Thoracic aorta (tissue), 2 donors: ENCODE measurements at places on chromosomes 2 and 18. TPM values are rescaled to one million over a fixed set of nuclear protein-coding genes. Genes with fewer than 3 reads are reported as not detected.

The CHAC2 gene
- total RNA-seq = 1.5 TPM

The HES6 gene
- total RNA-seq = 12.3 TPM

The ALPG gene
- total RNA-seq = not detected

The PREPL gene
- total RNA-seq = 65.2 TPM

- peaks cover 27% of the 10 kb centered on the region for H3K4me1 ChIP-seq
- no peak for DNase-seq
- no peaks in the 10 kb centered on the region for H3K36me3 ChIP-seq
- H3K4me3 ChIP-seq = no peak overlapping the region
- no peaks in the 10 kb centered on the region for H3K27me3 ChIP-seq
Measured at GRCh38 chr18:61992923-61993322, 100.1 kb upstream of the RNF152 start.

DNA sequence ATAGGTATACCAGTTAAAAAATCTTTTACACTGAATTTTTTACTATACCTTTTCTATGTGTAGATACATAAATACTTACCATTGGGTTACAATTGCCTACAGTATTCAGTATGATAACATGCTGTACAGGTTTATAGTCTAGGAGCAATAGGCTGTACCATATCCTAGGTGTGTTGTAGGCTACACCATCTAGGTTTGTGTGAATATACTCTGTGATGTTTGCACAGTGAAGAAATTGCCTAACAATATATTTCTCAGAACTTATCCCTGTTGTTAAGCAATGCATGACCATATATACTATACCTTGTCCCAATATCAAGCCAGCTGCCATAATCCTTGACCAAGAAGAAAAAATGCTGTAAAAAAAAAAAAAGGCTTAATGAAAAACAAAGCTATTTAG, 114.5 kb downstream of the PIGN start:
- no peak overlapping the region for H3K4me3 ChIP-seq
- no peak overlapping the region for H3K27ac ChIP-seq
- no peaks in the 10 kb centered on the region for H3K27me3 ChIP-seq
- DNase-seq = no peak

DNA sequence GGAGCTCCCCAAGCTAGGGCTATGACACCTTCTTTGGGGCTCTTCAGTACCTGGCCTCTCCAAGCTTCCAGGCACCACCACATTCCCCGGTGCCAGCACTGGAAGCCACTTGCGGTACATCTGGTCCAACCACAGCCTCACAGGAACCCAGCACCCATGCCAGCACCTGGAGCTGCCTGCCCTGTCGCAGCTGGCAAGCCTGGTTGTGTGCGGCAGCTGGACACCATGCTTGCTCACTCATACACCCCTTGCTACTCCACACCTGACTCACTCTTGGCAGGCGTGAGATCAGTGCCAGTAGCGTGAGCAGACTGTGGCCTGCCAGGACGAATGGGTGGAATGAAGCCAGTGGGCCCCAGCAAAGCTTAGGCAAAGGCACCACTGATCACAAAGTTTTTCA, 34.0 kb downstream of the LRRTM4 start:
- no peaks in the 10 kb centered on the region for H3K36me3 ChIP-seq
- H3K4me1 ChIP-seq = no peaks in the 10 kb centered on the region
- H3K27ac ChIP-seq = no peak overlapping the region
- no peak overlapping the region for H3K4me3 ChIP-seq

DNA sequence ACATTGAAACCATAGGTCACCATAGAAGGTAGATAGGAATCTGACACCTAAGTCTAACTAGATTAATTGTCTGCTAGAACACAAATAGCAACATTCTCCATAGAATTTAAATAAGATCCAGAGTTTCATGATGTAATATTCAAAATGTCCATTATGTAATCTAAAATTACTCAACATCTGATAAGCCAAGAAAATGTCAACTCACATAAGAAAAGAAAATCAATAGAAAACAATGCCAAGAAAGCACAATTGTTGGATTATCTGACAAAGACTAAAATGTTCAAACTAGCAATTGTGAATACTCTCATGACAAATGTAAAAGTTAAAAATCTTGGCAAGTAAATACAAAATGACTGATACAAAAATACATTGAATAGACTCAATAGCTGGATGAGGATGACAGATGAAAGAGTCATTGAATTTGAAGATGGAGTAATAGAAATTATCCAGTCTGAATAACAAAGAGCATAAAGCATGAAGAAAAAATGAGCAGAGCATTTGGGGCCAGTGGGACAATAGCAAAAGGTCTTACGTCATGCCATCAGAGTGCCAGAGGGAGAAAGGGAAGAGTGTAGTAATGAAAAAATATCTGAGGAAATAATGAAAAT, 358.6 kb downstream of the METTL4 start:
- H3K4me1 ChIP-seq = no peaks in the 10 kb centered on the region
- DNase-seq = no peak
- H3K27ac ChIP-seq = no peak overlapping the region
- H3K36me3 ChIP-seq = no peaks in the 10 kb centered on the region

GRCh38 chr2:66772618-66773017, 337.7 kb downstream of the MEIS1 start:
- H3K4me1 ChIP-seq = no peaks in the 10 kb centered on the region
- no peaks in the 10 kb centered on the region for H3K36me3 ChIP-seq
- no peaks in the 10 kb centered on the region for H3K27me3 ChIP-seq
- no peak overlapping the region for H3K4me3 ChIP-seq
- no peak for DNase-seq

DNA sequence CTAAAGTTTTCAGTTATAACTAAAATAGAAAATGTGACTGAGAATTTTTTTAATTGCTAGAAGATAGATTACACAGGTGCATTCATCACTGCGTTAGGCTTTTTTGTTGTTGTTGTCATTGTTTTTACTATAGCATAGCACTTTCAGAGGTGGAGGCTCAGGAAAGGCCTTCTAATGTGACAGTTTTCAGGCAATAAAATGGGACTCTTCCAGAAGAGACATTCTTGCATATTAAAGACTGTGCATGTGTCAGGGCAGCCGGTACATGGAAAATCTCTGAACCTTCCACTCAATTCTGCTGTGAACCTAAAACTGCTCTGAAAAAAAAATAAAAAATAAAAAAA, 175.2 kb downstream of the METTL4 start:
- no peaks in the 10 kb centered on the region for H3K27me3 ChIP-seq
- DNase-seq = no peak
- no peaks in the 10 kb centered on the region for H3K36me3 ChIP-seq
- no peak overlapping the region for H3K4me3 ChIP-seq

GRCh38 chr2:188364033-188364630, 72.5 kb downstream of the GULP1 start:
- H3K4me1 ChIP-seq = no peaks in the 10 kb centered on the region
- DNase-seq = no peak
- H3K4me3 ChIP-seq = no peak overlapping the region

DNA sequence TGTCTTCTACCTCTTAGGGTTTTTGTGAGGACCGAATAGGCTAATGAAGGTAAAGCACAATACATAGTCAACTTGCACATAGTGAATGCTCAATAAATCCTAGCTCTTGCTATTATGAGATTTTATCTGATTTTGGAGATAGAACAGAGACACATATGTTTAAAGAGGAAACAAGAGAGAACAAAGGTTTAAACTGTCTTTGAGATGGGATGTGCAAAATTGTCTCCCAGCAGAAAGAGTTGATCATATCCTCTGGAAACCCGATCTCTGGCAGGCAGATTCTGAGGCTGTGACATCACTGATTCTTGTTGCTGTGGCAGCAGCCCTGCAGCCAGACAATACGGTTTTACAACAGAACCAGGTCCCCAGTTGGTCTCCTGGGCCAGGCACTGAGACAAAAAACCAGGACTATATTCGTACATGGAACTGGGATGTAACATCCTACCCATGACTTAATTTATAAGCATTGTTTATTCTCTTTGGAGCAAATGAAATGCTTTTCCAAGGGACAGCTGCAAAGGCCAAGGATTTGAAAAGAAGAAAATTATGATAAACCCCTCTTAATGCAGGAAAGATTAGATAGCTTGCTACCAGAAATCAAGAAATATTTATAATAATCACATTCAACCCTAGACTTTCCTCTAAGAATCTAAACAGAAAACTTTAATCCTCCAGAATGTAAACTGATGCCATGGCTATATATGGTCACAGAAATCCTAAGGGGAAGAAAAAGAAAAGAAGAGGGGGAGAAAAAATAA, 80.2 kb downstream of the SLC8A1 start:
- H3K4me1 ChIP-seq = peaks cover 29% of the 10 kb centered on the region
- H3K27me3 ChIP-seq = no peaks in the 10 kb centered on the region
- H3K27ac ChIP-seq = peak overlapping the region; percentile 3
- no peaks in the 10 kb centered on the region for H3K36me3 ChIP-seq
- DNase-seq = peak; percentile 8

- H3K4me1 ChIP-seq = peaks cover 38% of the 10 kb centered on the region
- H3K27me3 ChIP-seq = no peaks in the 10 kb centered on the region
- no peak for DNase-seq
- H3K36me3 ChIP-seq = no peaks in the 10 kb centered on the region
Measured at GRCh38 chr2:101302016-101302415, 6.5 kb downstream of the RNF149 start.

DNA sequence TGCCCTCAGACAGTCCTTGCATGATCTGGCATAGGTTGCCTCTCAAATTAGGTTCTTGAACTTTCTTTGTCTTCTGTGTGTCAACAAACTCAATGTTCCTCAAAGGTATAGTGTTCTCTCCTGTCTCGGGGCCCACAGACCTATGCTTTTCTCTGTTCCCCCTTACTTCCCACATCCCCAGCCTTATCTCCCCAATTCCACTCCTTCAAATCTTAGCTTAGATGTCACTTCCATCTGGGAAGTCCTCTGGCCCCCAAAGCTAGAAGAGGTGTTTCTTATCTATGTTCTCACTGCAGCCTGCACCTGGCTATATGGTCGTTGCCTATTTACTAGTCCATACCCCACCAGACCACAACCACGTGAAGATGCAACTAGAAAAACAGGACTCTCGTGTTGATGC, 134.6 kb upstream of the MYCN start:
- no peaks in the 10 kb centered on the region for H3K27me3 ChIP-seq
- no peaks in the 10 kb centered on the region for H3K4me1 ChIP-seq
- DNase-seq = no peak

- no peak overlapping the region for H3K27ac ChIP-seq
- H3K36me3 ChIP-seq = no peaks in the 10 kb centered on the region
- DNase-seq = no peak
- H3K4me1 ChIP-seq = peaks cover 45% of the 10 kb centered on the region
- H3K4me3 ChIP-seq = peak overlapping the region; percentile 22
Measured at GRCh38 chr18:44744161-44745121, 63.8 kb downstream of the SETBP1 start.

DNA sequence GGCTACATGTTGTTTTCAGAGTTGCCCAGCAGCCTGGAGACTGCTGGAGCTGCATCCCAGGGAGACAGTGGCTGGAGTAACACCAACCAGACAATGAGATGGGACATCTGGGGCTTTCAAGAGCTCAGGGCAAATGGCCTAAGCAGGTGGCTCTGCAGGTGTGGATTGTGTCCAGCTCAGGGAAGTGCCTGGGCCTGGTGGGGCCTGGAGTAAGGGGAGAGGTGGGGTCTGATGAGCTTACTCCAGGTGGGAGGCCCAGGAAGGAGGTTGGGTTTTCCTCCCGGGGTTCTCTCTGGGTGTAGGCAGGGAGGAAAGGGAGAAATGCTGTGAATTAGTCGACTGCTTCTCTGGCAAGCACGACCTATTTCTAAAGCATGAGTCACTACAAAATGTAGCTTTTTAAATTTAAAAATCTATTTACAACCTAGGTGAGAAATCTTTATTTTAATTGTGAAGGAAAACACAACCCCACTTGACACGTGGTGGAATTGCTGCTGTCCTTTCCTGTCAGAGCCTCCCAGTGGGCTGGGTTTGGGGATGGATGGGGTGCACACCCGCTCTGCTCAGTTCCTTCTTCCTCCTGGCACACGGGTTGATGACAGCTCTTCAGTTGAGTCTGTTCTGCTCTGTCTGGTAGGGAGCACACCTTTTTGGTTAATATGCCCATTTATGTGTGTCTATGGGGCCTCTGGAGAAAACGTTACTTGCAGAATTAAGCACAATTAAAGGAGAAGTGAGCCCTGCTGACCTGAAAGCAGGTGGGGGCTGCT, 81.6 kb downstream of the SH3RF3 start:
- H3K4me1 ChIP-seq = peaks cover 68% of the 10 kb centered on the region
- no peak for DNase-seq
- H3K4me3 ChIP-seq = no peak overlapping the region
- H3K27ac ChIP-seq = peak overlapping the region; percentile 50

GRCh38 chr2:207162316-207162715, 3.4 kb downstream of the KLF7 start:
- peaks cover 34% of the 10 kb centered on the region for H3K4me1 ChIP-seq
- no peak for DNase-seq
- no peaks in the 10 kb centered on the region for H3K27me3 ChIP-seq
- H3K4me3 ChIP-seq = peak overlapping the region; percentile 95

GRCh38 chr2:43754180-43754579, 19.7 kb upstream of the DYNC2LI1 start:
- H3K27ac ChIP-seq = no peak overlapping the region
- DNase-seq = no peak
- no peaks in the 10 kb centered on the region for H3K27me3 ChIP-seq
- H3K4me1 ChIP-seq = peaks cover 6% of the 10 kb centered on the region
- no peaks in the 10 kb centered on the region for H3K36me3 ChIP-seq
- H3K4me3 ChIP-seq = no peak overlapping the region

DNA sequence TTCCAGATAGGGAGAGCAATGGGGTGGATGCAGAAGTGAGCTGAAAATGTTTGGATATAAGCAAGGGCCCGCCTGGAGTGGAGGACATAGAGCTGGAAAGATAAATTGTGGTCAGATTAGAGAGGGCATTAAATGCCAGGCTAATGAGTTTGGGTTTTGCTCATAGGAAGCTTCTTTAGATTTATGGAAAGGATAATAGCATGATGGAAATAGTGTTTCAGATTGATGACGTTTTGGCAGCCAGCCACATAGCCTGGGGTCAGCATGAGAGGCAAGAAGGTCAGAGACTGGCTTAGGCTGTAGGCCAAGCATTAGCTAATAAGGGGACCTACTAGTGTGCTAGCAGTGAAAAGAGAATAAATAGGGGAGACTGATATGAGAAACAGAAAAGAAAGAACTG, 321.6 kb downstream of the STK39 start:
- no peak for DNase-seq
- H3K4me1 ChIP-seq = no peaks in the 10 kb centered on the region
- H3K36me3 ChIP-seq = no peaks in the 10 kb centered on the region
- H3K27ac ChIP-seq = no peak overlapping the region

DNA sequence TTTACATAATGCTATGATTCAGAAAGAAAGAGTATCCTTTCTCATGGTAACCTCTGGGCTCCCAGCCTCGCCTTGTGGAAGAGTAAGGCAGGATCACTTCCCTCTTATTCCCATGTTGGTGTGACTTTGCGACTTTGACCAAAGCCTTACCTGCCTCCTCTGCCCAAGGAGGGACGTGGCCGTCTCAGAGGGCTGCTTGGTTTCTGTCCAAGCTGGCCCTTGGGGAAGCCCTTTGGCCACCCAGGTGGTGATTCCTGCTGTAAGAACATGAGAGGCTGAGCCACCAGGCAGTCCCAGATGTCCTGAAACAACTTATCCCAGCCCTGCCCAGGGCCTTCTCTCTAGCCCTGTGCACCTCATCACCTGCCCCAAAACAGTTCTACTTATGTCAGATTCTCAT, 6.0 kb downstream of the UGT1A6 start:
- H3K4me1 ChIP-seq = peaks cover 5% of the 10 kb centered on the region
- H3K27me3 ChIP-seq = no peaks in the 10 kb centered on the region
- H3K4me3 ChIP-seq = no peak overlapping the region
